ENCODE measurements at places on chromosomes 7 and 10.

DNA sequence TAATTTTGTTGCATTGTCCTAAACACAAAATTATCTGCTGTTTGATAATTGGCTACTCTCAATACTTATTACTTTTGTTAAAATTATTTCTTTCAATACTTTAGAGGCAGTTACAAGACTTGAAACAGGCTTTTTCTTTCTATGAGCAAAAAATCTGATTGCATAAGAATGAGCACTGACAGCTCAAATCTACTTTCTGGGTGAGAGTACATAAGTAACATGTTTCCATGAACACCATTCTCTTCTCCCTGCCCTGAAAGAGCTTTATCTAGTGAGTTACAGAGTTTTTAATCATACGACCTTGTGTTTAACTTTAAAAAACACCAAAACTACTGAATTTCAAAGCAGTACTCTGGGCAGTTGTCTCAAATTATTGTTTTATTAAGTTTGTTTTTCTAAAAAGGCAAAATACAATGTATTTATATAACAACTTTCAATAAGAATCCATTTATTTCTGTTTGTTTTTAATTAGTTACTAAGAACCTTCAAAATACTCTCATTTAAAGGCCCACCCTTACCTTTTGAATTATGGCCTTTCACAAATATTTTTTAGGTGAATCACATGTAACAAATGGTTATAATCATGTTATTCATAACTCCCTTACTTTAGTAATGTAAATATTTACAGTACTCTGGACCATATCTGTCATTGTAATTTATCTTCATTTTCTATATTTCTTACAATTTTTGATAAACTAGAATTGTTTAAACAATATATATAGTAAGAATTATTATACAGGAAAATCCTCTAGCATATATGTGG is 23.0 kb upstream of the TFAM start:
- DNase-seq: no peak

DNA sequence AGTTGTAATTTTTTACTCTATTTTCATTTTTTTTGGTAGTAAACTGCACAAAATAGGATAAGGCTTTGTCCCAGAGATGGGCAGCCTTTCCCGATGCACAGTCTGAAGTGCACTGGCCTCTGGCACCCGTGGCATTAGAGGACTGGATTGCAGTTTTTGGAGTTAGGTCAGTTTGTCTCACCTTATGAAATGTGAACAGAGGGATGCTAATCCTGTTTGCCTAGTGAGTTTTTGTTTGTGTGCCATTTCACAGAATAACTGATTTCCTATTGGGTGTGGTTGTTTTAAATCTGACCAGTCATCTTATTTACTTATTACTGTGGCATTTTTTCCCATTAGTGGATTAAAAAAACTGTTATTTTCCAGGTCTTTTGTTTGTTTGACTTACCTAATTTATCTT is 109.5 kb upstream of the GATA3 start:
- DNase-seq: no peak

DNA sequence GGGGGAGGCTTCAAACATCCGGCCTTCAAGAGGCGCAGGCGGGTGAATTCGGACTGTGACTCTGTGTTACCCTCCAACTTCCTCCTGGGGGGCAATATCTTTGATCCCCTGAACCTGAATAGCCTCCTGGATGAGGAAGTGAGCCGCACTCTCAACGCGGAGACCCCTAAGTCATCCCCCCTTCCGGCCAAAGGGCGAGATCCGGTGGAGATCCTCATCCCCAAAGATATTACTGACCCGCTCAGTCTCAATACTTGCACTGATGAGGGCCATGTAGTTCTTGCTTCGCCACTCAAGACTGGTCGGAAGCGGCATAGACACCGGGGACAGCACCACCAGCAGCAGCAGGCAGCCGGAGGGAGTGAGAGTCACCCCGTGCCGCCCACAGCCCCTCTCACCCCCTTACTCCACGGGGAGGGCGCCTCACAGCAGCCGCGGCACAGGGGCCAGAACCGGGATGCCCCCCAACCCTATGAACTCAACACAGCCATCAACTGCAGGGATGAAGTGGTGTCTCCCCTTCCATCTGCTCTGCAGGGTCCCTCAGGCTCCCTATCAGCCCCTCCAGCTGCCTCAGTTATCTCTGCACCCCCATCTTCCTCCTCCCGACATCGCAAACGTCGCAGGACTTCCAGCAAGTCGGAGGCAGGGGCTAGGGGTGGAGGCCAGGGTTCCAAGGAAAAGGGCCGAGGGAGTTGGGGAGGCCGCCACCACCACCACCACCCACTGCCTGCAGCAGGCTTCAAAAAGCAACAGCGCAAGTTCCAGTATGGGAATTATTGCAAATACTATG is 1.1 kb downstream of the MEPCE start:
- DNase-seq: no peak

DNA sequence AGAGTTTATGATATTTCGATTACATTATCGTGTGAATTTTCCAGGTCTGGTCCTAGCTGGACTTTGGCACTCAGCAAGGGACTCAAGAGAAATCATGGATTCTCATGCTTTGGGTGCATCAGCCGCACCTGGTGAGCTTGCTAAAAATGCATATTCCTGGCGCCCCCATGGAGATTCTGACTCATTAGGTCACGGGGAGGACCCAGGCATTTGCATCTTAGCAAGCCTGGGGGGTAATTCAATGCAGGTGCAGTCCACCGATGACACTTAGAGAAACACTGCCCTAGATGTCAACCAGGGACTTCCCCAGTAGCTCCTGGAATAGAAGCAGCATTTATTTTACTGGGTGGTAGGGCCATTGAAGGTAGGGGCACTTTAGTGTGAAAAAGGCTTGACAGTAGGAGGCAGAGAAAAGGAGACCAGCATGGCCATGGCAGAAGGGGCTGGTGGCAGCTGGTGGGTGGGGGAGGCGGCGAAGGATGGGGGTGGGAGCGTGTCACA is 29.9 kb upstream of the PDCD4 start:
- DNase-seq: no peak

DNA sequence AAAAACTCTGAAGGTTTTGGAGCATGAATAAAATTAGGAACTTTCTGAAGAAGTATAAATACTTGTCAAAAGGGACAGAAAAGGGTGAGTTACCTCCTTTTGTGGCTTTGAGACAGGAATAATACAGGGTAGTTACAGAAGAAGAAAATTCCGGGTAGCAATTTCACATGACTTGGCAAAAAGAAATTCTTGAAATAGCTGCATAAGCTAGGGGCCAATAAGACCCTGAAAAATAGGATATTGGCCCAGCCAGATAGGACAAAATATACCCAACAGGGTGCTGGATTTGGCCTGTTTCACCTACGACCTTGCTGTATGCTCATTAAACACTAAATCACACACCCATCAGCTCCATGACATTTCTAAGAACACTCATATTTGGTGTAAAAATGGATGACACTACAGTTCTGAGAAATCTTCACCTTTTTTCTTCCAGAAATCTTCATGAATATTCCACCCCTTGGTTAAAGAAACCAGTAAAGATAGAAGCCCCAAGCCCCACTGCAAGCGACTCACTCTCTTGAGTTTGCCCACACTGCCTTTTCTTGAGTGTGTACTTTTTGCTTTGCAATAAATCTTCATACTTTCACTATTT is 362.7 kb downstream of the SEMA3D start:
- DNase-seq: no peak

- no peak for DNase-seq
These were observed 249.4 kb downstream of the CRPPA start for GRCh38 chr7:16171928-16172327.

- DNase-seq: no peak
These were observed 121.9 kb downstream of the WNT2 start for GRCh38 chr7:117200786-117201458.

GRCh38 chr10:87656431-87657072 is 3.1 kb upstream of the PAPSS2 start:
- no peak for DNase-seq

DNA sequence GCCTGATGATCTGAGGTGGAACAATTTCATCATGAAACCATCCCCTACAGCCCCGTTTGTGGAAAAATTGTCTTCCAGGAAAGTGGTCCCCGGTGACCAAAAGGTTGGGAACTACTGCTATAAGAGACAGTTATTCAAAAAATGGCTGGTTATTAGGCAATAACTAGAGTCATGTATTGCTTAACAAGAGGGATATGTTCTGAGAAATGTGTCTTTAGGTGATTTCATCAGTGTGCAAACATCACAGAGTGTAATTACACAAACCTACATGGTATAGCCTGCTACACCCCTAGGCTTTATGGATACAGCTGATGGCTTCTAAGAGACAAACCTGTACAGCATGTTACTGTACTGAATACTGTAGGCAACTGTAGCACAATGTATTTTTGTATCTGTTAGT is 71.3 kb upstream of the CSTF2T start:
- no peak for DNase-seq

GRCh38 chr10:42769673-42770072 is 12.9 kb upstream of the BMS1 start:
- DNase-seq: no peak

DNA sequence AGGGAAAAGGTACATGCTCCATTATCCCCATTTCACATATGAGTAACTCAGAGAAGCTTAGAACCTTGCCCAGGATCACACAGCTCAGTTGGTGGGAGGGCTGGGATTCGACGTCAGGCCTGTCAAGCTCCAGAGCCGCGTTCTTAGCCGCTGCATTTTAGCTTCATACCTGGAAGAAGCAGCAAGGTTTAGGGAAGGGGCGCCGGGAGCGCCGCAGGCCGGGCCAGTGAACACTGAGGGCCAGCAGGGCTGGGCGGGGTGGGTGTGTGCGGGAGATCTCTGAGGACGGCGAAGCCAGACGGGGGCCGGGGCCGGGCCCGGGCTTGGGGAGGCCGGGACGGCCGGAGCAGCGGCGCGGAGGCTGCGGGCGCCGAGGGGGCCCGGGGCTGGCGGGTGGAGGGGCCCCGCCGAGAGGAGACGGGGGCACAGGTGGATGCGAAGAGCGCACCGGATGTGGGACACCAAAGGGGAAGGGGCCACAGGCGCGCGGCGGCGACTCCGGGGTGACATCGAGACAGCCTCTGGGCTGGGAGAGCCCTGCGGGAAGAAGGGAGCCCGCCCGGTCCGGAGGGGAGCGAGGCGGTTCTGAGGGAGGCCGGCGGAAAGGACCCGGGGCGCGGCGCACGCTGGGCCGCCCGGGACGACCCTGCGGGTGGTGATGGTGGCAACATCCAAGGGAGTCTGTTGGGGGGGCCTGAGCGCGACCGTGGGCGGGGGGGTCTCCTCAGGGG is 498 bp downstream of the NDST2 start:
- peak; percentile 49 for DNase-seq

GRCh38 chr7:157271315-157271990 is 65.4 kb upstream of the DNAJB6 start:
- no peak for DNase-seq

DNA sequence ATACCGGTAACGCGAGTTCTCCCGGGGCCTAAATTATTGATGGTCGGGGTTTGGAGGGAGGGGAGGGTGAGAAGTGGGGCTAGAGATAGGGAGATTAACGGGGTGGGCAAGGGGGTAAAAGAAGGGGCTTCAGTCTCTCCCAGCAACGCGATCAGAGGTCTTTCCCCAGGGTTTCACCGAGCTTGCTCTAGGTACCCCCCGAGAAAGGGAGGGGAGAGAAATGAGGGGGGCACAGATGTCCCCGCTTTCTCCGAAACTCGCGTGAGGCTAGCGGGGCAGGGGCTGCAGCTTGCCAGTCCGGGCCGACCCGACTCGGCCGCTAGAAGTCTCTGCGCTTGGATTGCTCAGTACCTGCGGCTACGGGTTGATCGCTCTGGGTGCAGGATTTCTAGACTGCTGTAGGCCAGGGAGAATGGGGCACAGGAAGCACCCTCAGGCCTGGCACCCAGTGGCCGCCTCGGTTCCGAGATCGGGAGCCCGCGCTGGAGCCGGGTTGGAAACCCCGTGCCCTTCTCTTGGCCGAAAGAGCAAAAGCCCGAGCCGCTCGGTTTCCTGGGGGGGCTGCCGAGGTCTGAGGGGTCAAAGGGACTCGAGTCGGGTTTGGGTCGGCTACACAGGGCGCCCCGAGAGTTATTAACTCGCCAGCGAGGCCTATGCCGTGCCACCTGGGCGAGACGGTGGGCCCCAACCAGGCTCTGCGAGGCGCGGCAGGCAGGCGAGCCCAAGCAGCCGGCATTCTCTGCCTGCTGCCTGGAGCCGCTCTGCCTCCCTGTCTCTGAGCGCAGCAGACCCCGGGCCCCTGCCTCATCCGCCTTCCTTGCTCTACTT is 3.1 kb downstream of the PAX2 start:
- DNase-seq: no peak

GRCh38 chr10:58436071-58436470 is 50.9 kb downstream of the TFAM start:
- DNase-seq: no peak

- no peak for DNase-seq
These were observed 45.2 kb downstream of the KIAA1217 start for GRCh38 chr10:24254180-24254579.

DNA sequence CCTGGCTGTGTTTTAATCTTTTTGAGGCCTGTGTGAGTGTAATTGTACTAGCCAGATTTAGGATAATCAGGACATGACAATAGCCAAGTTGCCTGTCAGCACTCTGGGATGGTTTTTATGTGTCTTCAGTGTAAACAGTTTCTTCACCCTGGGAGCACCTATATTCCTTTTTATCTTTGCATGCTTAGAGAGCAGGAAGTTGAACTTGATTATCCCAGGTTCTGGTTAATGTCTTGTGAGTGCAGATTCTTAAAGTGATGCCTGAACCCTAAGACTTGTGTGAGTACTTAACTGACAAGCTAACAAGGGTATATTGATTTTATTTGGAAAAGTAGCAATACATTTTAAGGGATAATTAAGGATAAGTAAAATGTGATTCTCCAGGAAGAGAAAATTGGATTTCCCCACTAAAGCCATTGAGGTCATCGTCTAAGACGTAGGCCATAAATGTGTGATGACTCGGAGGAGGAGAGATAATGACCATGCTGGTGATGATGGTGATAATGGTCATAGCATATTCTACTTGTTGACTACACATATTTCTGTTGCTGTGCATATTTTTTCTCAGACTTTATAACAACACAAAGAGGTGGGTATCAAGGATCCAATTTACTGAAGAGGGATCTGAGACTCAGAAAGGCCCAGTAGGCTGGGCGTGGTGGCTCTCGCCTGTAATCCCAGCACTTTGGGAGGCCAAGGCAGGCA is 234.7 kb downstream of the CAMK1D start:
- no peak for DNase-seq

DNA sequence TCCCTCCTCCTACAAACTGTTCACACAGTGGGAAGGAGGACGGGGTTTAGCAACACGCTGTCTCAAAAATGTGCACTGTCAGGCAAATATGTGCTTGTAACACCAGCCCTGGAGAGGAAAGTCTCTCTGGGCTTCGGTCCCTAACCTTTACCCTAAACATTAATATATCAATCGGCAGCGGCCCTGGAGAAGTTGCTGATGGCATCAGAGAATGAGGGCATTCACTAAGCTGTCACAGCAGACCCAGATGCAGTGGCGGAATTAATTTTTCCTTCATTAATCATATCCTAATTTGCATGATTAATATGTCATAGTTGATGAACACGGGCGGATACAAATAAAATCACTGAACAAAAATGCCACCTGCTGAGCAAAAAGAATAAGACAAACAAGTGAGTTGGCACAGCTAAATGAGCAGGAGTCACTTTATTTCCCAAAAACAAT is 45.2 kb upstream of the INSIG1 start:
- no peak for DNase-seq

DNA sequence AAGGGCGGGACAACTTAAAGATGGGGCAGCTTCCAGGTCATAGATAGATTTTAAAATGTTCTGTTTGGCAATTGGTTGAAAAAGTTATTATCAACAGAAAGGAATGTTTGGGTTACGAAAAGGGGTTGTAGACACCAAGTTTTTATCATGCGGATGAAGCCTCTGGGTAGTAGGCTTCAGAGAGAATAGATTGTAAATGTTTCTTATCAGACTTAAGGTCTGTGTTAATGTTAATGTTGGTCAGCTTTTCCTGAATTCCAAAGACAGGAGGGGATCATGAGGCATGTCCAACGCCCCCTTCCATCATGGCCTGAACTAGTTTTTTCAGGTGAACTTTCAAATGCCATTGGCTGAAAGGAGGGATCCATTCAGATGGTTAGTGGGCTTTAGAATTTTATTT is 84.2 kb upstream of the KIF5B start:
- no peak for DNase-seq

Measured in activated T-cell treated with anti-CD3 and anti-CD28 coated beads for 1 hour (primary cell).